Peyer's patch (tissue), 4 donors: ENCODE measurements at places on chromosomes 5 and 9. TPM values are rescaled to one million over a fixed set of nuclear protein-coding genes. Genes with fewer than 3 reads are reported as not detected.

MAMDC4 gene
- 45.4 TPM for total RNA-seq

SOX30 gene
- not detected for total RNA-seq

PJA2 gene
- total RNA-seq, result 55.2 TPM

DNA sequence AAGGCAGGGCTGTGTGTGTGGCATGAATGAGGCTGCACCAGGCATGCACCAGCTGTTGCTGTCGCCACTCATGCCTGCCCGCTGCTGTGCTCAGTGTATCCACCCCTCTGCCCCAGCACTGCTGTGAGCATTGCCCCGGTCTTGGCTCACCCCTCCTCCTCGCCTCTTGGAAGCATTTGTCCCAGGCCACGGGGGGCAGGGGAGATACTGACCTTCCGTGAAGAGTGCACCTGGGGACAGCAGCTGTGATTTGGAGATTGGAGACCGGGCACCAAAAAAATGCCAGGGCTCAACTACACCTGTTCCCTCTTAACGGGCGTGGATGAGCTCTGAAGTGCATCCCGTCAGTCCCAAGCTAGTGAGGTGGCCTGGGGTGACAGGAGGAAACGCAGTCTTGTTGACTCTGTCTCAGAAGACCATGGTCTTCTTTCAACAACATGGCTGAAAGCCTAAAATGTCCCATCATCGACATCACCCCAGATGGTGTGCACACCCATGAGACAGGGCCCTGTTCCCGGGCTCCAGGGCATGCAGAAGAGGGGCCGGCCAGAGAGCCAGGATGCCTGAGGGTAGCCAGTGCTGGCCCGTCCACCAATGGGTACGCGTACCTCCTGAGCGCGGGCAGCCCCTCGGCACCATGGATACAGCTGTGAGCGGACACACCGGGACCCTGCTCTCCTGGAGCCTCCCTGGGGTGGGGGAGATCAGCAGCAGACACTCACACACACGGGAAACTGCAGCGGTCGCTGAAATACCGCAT is 115.8 kb downstream of the COL5A1 start:
- no peak for DNase-seq

GRCh38 chr5:134252671-134253070 is 26.8 kb upstream of the PPP2CA start:
- no peak for DNase-seq

DNA sequence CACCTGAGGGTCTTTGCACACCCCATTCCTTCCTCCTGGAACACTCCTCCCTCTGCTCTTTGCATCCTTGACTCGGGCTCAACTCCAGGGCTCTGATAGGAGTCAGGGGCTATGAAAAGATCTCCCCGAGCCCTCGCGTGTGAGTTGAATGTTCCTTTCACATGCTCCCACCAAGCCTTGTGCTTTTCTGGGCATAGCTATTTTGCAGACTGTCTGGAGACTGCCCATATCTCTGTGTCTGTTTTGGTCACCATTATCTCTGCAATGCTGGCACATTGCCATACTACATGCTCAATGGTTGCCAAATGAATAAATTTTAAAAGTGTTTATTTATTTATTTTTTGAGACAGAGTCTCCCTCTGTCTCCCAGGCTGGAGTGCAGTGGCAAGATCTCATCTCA is 56.9 kb upstream of the PLPP1 start:
- no peak for DNase-seq

DNA sequence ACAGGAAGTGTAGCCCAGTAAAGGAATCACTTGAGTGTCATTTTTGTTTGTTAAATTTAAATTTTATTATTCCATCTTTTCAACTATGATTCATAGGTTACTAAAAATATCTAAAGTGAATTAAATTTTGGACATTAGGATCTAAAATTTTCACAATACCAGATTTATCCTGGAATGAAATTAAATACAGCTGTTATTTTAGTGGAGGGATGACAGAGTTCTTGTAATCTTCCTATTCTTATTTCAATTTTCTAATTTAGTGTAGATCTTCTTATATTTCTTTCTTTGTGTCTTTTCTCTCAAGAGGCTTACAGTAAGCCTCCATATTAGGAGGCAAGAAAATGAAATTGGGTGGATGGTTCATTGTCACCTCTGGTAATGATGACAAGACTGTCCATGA is 167.9 kb upstream of the TNC start:
- no peak for DNase-seq

GRCh38 chr9:72473474-72474261 is 47.7 kb upstream of the TMC1 start:
- no peak for DNase-seq
